ENCODE measurements at places on chromosomes 5 and 9. TPM values are rescaled to one million over a fixed set of nuclear protein-coding genes. Genes with fewer than 3 reads are reported as not detected.

GRCh38 chr5:132279801-132280200, 14.4 kb upstream of the SLC22A4 start:
- DNase-seq = no peak

The MRRF gene
- 41.3 TPM for total RNA-seq

DNA sequence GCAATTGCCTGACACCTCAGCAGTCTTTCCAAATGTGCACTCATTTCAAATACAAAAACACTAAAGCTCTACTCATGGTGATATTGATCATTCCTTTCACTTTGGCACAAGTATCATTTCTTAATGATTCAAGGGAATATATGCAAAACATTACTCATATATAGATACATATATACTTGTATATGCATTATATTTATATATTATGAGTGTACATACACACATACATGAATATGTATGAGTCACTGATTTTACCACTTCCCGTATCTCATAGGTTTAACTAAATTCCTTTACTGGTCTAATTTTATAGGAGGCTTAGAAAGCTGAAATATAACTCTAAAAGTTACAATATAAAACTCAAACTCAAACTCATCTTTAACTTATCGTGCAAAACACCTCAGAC, 156.5 kb downstream of the CDH9 start:
- no peak for DNase-seq

The SPATA31C1 gene
- not detected for total RNA-seq

DNA sequence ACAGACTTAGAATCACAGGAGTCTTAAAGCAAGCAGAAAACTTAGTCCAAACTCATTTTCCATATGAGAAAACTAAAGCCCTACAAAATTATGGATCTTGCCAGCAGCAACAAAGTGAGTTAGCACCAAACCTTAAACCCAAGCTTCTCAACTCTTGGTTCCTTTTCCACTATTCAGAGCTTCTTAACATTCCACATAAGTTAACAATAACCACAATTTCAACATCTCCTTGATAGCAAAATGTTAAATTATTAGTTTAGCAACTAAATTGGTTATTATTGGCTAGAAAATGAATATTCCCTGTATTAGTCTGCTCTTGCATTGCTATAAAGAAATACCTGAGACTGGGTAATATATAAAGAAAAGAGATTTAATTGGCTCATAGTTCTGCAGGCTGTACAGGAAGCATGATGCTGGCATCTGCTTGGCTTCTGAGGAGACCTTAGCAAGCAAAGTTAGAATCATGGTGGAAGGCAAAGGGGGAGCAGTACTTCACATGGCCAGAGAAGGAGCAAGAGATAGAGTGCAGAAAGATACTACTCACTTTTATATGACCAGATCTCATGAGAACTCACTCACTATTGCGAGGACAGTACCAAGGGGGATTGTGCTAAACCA, 26.2 kb upstream of the ARSB start:
- no peak for DNase-seq

DNA sequence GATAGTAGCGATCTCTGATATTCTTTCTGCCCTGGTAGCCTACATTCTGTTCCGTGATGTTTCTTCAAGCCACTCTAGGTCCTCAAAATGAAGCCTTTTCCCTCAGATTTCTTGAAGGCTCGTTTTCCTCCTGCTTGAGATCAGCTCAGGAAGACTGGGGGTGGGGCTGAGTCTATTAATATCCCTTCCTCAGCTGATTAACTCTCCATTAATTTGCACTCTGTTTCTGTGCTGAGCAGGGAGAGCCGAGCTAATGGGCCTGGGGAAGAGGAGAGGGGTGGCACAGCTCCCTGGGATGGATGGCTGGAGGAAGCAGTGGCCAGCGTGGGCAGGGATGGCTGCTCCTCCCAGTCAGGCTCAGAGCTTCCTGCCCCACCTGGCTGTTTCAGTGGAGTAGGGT, 93.3 kb downstream of the PPARGC1B start:
- no peak for DNase-seq

- DNase-seq = no peak
Observed at GRCh38 chr9:126291925-126292324, 34.7 kb upstream of the MVB12B start.

All from left ventricle myocardium superior (tissue), 1 donor.